Glomerular endothelial cell (primary cell): ENCODE measurements at places on chromosomes 6 and 20.

DNA sequence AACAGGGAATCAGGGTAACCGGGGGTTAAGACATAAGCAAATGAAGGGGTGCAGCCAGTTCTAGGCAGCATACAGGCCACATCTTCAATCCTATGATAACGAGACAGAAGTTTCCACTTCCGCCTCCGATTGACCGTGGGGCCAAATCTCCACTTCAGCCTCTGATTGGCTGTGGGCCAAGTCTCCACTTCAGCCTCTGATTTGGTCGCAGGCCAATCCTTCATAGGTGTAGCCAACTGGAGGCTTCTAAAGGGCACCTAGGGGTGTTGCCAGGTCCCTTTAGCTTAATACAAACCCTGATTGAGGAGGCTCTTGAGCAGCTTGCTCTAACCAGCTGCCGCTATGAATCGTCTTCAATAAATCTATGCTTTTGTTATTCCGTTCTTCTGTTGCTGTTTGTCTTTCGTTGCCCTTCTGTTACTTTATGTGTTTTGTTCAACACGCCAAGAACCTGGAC lies 2.1 kb upstream of the ERGIC3 start:
- no peak for DNase-seq

DNA sequence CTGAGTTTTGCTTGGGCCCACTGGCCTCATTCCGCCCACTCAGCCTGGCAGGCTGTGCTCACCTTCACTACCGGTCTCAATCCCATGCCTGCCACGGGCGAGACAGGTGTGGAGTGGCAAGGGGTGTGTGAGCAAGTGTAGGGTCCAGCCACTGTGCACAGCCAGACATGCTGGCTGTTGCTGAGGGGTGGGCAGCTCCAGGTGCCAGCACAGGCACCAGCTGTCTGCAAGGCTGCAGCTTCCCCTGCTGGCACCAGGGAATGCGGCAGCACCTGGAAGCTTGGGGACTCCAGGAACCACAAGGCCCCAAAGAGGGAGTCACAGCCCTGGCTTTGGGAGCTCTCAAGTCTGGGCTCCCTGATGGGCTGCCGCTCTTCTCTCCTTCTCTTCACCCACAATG lies 372.7 kb downstream of the CBLN4 start:
- DNase-seq: no peak

GRCh38 chr6:35136185-35136584 lies 5.0 kb downstream of the TCP11 start:
- no peak for DNase-seq

- no peak for DNase-seq
Measured at GRCh38 chr6:17984812-17985670, 2.4 kb downstream of the KIF13A start.

DNA sequence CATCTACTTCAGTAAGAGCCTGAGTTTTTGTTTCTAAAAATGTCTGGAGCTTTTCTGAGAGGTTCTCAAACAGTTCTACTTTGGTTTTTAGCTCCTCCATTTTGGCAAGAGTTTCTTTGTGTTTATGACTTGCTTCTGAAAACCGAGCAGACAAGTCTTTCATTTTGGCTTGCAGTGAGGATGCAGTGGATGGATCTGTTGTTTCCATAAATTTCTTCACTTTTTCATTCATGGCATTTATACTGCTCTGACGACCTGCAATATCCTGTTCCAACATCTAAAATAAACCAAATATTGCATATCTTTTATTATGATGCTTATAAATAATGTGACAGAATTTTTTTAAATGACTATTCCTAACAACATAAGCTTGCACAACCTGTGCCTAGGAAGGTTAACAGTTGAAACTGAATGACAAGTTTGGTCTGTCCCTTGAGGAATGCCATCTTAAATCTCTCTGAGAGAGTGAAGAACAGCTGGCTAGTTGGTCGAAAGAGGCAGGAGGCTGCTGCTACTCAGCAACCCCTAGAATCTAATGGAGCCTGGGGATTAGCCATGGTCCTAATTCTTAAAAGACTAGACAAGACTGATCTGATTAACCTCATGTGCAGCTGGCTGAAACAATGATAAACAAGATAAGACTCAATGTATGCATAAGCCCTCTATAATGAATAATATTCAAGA lies 69.8 kb downstream of the DST start:
- no peak for DNase-seq

GRCh38 chr6:139016337-139017213 lies 12.0 kb upstream of the ABRACL start:
- no peak for DNase-seq

- DNase-seq: no peak
Measured at GRCh38 chr6:15398633-15399275, 152.9 kb downstream of the JARID2 start.

DNA sequence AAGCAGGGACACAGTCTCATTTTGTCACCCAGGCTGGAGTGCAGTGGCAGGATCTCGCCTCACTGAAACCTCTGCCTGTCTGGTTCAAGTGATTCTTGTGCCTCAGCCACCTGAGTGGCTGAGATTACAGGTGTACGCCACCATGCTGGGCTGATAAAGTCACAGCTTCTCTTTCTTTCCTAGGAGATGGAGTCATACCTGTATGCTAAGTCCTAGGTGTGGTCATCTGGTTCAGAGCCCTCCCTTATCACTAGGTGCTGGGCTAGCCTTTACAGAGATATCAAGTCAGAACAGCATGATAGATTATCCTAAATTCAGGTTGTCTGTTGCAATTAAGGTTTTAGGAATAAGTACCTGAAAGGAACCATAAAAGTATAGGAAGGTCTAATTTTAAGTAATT lies 86.7 kb downstream of the AHI1 start:
- DNase-seq: no peak

DNA sequence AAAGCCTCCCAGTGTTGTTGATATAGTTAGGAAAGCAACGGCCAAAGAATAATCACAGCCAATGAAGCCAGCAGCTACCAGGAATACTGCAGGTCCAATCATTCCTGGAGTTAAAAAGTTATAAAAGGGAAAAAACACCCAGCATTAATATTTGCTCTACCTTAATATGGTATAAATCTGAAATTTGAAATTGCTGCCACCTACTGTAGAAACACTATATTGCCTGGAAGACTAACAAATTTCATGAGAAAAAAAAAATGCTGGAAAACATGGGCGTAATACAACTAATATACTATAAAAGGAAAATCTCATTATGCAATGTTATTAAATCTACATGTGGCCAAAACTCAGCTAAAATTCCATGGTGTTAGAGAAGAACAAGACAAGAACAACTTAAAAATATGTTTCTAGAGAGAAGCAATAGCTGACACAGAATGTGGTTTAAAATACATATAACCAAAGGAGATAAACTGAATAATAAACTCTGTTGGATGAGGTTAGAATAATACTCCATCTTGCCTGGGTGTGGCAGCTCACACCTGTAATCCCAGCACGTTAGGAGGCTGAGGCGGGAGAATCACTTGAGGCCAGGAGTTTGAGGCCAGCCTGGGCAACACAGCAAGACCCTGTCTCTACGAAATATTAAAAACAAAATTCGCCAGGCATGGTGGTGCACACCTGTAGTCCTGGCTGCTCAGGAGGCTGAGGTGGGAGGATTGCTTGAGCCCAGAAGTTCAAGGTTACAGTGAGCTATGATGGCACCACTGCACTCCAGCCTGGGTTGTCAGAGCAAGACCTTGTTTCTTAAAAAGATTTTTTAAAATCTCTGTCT lies 43.1 kb downstream of the SLC17A5 start:
- peak; percentile 33 for DNase-seq

DNA sequence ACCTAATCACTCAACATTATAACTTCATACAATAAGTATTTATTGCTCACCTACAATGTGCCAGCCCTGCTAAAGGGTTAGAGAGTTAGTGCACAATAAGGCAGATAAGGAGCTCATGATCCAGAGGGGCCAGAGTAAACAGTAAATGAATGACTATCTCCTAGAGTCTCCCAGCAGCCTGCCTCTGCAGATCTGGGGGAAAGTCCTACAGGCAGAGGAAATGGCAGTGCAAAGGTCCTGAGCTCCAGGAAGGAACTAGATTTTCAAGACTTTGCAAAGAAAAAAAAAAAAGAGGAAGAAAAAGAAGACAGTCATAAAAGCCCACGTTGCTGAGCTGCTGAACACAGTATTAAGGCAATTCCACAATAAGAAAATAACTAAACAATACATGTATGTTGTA lies 160.1 kb downstream of the SIM1 start:
- no peak for DNase-seq

DNA sequence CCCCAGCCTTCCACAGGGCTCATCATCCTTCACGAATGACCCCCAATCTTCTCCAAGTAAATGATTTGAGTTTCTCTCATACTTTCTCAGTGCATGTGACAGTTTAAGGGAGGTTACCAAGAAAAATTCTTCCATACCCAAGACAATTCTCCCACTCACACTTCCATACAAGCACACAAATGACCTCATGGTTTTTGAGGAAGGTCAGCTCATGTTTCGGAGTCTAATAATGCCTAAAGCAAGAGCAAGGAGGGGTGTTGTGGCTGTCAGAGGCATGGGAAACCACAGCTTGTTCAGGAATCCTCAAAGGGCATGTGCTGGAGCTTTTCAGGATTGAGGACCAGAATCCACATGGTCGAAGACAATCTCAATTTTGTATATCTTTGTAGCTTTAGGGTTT lies 279.0 kb downstream of the MAFB start:
- DNase-seq: no peak

DNA sequence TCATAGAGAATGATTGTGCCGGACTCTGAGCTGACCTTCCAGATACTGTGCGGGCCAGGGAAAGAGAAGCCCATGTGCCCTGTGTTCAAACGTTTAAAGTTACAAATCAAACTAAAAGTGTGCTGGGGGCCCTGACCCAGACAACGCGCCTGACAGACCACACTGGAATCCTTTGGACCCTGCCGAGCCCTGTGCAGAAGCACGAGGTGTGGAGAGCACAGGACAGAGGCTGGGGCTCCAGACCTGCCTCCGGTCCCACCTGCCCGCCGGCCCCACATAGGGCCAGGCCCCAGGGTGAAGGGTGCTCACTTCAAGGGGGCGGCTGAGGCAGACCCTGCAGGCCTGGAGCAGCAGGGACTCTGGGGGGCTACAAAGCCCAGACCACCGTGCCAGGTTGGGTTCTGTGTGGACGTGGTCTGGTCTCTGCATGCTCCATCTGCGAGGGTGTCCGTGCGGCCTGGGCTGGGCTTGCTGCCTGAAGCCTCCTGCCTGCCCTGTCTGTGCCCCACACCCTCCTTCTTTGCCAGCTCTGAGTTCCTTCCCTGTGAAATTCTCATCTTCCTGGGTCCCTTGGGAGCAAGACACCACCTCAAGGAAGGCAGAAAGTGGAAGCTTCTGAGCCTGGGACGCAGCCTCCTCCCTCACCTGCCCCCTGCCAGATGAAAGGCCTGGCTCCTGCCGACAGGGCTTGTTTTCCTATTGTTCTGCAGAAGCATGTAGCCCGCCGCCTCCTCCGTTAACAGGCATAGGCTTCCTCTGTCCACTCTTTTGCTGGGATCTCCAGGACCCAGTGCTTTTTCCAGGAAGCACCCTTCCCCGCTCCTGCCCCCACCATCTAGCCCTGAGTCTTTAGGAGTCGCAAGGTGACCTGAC lies 186.2 kb downstream of the ERMARD start:
- DNase-seq: no peak

- DNase-seq: no peak
Measured at GRCh38 chr6:135159531-135159930, 21.6 kb upstream of the MYB start.

- DNase-seq: no peak
Measured at GRCh38 chr6:81763968-81764367, 11.5 kb upstream of the TENT5A start.

- no peak for DNase-seq
Measured at GRCh38 chr6:75345413-75345812, 60.8 kb upstream of the TMEM30A start.

- DNase-seq: no peak
Measured at GRCh38 chr6:10556589-10556988, 35.4 kb downstream of the GCNT2 start.

- no peak for DNase-seq
Measured at GRCh38 chr6:110214338-110214737, 34.1 kb downstream of the CDC40 start.

DNA sequence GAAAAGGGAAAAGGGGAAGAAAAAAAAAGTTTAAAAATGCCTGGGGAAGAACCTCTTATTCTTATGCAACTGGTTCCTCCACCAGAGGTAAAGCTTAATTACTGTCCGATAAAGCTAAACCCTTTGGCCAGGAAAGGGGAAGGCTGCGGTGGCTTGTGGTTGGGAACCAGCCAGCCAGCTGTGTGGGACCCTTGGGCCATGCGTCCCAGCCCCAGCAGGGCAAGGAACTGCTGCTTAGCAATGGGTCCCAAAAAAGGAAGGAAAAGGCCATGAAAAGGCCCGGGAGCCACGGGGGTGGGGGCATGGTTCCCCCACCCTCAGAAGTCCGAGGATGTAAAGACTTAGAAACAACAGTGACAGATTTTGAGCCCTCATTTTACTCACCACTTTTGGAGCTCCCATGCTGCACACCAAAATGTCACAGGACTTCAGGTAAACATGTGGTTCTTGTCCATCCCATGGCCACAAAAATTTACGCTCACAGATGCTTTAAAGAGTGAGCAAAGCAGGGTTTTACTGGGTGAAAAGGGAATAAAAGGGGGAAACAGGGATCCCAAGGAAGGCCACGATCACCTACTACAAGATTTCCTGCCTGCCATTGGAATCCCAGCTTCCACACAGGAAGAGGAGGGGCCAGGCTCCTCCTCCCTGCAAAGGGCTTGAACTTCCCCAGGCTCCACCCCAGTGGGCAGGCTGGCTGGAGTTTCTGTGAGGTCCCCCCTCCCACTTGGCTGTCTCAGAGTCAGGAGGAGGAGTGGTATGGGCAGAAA lies 1234.7 kb upstream of the GJE1 start:
- no peak for DNase-seq

GRCh38 chr20:6837730-6838129 lies 70.2 kb downstream of the BMP2 start:
- DNase-seq: no peak

GRCh38 chr20:8385247-8385646 lies 253.2 kb downstream of the PLCB1 start:
- no peak for DNase-seq

- DNase-seq: no peak
Measured at GRCh38 chr6:303948-304558, 11.8 kb downstream of the DUSP22 start.

GRCh38 chr6:101853231-101854085 lies 459.9 kb downstream of the GRIK2 start:
- no peak for DNase-seq

DNA sequence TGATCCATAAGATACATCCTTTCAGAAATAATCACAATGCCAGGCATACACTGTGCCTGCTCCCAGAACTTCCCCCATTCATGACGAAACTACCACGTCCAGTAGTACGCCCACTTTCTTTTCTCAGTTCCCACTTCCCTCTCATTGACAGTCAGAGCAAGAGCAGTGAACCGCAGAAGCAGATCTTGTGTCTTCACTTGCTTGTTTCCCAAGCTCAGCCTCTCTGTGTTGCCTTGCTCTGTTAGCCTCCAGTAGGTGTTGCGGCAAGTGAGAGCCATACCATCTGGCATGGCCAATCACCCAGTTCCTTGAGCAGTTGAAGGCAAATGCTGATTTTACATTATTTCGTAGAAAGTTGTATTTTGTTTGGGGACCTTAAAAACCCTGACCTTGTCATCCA lies 11.7 kb downstream of the UST start:
- DNase-seq: no peak

DNA sequence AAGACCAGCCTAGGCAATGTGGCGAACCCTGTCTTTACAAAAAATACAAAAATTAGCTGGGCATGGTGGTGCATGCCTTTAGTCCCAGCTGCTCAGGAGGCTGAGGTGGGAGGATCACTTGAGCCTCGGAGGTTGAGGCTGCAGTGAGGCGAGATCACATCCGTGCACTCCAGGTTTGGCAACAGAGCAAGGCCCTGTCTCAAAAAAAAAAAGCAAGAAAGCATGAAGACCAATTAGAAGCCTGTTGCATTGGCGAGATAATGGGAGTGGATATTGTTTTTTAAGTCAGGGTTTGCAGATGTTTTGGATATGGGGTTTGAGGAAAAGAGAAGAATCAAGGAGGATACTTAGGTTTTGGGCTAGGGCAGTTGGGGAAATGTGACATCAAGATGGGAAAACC lies 5.2 kb downstream of the QRSL1 start:
- no peak for DNase-seq
